Psoas muscle (tissue), 8 donors: ENCODE measurements at places on chromosomes 5 and 9. TPM values are rescaled to one million over a fixed set of nuclear protein-coding genes. Genes with fewer than 3 reads are reported as not detected.

The AK1 gene
- total RNA-seq, result 541 TPM

The RLN2 gene
- not detected for total RNA-seq

The PTPRD gene
- total RNA-seq, result 2.2 TPM

The OGN gene
- 0.64 TPM for total RNA-seq

The CTNND2 gene
- total RNA-seq, result not detected
